ENCODE measurements at places on chromosomes 1 and 21.

DNA sequence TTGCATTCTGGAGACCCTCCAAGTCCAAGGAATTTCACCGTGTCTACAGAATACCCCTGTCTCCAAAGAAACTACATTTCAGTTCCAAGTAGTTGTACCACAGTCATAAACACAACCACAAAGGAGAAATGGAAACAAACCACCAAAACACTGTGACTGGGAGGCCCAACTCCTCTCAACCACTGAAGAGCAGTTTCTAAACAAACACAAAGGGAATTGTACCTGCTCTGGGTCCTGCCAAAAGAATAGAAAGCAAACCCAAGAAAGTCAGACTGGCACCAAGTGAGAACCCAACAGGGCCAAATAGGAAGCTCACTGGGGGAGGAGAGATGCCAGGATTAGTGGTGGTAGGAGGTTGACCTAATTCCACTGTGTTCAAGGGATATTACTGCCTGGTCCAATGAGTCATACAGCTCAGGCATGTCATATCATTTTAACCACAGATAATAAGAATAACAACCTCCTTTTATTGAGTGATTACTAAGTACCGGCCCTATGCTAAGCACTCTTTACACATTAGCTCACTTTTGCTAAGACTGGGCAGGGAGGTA is 123.9 kb upstream of the PPP2R5A start:
- DNase-seq, result peak; percentile 40

DNA sequence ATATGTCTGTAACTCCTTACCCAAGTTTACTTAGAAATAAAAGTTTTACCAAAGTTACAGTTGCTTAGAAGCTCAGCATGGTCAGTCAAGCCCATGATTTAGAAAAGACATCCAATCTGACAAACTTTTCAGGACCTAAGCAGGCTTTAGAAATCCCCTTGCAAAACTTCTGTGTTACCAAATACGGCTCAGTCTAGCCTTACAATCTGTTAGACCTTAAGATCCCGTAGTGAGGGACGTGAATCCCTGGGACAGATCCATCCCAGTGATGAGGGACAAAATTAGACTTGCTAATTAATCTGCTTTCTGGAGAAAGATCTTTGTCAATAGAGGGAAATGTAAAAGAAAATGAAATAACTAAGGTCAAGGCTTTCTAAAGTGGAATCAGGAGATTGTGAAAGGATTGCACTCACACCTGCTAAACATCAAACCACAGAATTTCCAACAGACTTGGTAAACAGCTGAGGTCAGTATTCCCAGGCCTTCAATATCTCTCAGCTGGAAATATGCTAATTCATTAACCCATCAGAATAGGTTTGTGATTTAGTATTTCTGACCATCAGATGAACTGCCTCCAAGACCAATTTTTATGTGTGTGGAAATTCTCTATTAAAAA is 375.3 kb downstream of the DUSP10 start:
- no peak for DNase-seq

GRCh38 chr1:117173691-117174090 is 37.0 kb downstream of the VTCN1 start:
- no peak for DNase-seq

- peak; percentile 10 for DNase-seq
These were observed 361.1 kb upstream of the CHRM3 start for GRCh38 chr1:239025223-239025622.

DNA sequence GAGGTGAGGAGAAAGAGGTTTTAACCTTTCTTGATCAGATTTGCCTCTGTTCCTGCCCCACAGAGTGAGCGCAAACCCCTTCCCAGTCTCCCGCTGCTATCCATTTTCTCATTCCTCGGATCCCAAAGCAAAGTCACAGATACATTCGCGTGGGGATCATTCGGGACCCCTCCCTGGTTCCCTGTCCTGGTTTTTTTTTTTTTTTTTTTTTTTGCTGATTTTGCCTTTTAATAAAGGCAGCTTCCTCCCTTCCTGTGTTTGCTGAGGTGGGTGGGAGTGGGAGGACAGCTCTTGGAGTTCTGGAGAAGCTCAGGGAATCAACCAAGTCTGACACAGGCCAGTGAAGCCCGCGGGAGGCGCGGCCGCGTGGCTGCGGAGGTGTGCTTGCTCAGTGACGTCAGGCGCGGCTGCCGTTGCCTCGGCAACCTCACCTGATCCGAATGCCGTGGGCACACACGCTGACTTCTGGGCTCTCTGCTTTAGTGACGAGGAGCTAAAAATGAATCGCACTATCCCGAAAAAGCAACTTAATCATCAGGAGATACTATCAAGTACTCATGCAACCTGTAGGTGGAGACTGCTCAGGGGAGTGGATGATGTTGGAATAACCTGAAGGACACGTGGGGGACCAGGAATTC is 106.4 kb downstream of the TBX19 start:
- peak; percentile 62 for DNase-seq

GRCh38 chr1:115084902-115085511 is 4.3 kb downstream of the TSPAN2 start:
- no peak for DNase-seq

GRCh38 chr1:187374742-187375141 is 546.0 kb downstream of the PLA2G4A start:
- DNase-seq, result no peak

DNA sequence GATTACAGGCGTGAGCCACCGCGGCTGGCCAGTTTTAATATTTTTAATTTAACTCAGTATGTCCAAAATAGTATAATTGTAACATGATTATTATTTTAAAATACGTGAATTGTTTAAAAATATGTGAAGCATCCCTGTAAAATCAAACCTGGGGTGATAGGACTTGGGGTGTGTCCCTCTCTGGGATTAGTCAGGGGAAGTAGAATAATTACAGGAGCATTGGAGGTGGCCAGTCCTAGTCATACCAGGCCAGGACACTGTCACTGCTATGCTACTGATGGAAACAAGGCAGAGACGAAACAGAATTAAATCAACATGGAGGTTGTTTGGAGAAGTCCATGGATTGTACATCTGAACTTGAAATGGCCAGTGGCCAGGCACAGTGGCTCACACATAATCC is 16.8 kb downstream of the SZRD1 start:
- DNase-seq, result no peak

DNA sequence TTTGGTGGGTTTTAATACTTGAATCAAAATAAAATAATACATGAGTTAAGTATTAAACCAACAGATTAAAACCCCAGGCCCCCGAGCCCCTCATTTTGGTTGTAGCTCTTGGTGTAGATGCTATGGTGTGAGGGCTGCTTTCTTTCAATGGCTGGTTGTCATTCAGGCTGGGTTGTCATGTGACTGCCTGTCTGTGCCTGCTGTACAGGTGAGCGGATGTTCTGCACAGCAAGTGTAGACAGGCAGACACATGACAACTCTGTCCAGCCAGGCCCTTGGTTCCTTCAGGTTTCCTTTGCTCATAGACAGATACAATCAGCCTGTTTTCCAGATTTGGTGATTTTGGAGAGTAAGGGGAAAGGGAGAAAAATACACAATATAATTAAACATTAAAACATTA is 281.9 kb upstream of the C1orf105 start:
- DNase-seq, result no peak

GRCh38 chr1:221543529-221544120 is 198.3 kb downstream of the DUSP10 start:
- peak; percentile 54 for DNase-seq

- DNase-seq, result no peak
These were observed 7.1 kb downstream of the ITGB2 start for GRCh38 chr21:44913425-44914175.

GRCh38 chr1:9250411-9251381 is 16.1 kb downstream of the H6PD start:
- DNase-seq, result no peak

DNA sequence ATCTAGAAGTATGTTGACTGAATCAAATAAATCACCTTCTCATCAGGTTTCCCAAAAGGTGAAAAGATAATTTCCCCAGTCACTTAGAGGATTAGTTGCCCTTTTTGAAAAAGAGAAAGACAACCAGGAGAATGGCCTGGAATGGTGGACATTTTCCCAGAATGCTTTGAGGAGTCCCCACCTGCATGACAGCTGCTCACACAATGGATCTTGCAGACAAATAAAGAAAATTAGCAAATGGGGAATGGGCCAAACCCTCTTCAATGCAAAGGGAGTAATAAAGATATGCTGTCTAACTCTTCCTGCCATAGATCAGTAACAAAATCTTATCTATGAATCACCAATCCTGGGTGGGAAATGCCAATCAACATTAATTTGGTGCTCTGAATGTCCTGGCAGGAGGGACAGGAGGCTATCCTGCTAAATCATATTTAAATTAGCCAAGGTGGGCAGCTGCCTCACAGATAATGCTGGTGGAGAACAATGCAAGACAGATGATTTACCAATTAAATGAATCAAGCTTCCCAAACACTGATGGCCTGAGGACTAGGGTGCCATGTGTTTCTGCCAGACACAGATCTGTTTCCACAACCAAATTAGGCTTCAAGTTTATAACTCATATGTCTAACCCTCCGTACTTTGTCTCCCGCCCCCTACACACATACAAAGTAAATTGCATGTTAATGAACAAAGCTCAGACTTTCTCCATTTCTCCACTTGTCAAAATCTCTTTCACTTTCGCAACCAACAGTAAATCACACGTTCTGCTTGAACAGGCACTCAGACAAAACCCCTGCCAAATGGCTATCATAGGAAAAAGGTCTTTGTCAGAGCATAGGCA is 488.0 kb upstream of the PLXNA2 start:
- DNase-seq, result peak; percentile 4

GRCh38 chr21:17779496-17779895 is 39.7 kb downstream of the C21orf91 start:
- DNase-seq, result peak; percentile 75

GRCh38 chr1:13813398-13814012 is 113.5 kb downstream of the PRDM2 start:
- peak; percentile 64 for DNase-seq

DNA sequence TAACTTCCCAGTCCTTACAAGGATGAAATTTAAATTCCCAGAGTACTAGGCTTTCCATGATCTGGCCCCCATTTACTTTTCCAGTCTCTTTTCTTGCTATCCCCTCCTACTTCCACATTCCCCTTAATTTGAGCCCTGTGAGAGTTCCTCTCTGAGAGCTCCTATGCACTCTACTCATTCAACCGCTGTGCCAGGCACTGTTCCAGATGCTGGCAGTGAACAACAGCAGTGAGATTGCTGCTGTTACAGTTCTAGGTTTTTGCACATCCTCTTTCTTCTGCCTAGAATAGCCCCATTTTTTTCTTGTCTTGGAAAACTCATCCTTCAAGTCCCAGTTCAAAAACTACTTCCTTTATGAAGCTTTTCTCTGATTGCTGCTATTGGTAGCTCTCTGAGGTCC is 18.8 kb downstream of the ATF6 start:
- peak; percentile 40 for DNase-seq

DNA sequence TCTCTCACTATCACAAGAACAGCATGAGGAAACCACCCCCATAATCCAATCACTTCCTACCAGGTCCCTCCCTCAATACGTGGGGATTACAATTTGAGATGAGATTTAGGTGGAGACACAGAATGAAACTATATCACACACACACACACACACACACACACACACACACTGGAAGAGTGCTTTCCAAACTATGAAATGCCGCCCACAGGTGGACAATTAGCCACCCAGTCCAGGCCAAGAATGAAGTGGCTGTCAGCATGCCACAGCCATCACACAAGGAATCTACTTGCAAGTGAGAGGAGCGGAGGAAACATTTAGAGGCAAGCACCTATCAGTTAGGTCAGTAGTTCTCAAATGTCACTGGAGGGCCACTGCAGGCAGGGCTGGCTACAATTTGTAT is 105.4 kb upstream of the HOOK1 start:
- DNase-seq, result no peak

- no peak for DNase-seq
These were observed 138.6 kb upstream of the NGF start for GRCh38 chr1:115476616-115477015.

GRCh38 chr1:199084293-199084692 is 445.5 kb downstream of the PTPRC start:
- DNase-seq, result no peak

- no peak for DNase-seq
These were observed 10.4 kb downstream of the BATF3 start for GRCh38 chr1:212689196-212689725.

GRCh38 chr1:96764469-96764868 is 42.9 kb downstream of the PTBP2 start:
- no peak for DNase-seq

GRCh38 chr1:213474054-213474453 is 423.0 kb downstream of the RPS6KC1 start:
- no peak for DNase-seq

DNA sequence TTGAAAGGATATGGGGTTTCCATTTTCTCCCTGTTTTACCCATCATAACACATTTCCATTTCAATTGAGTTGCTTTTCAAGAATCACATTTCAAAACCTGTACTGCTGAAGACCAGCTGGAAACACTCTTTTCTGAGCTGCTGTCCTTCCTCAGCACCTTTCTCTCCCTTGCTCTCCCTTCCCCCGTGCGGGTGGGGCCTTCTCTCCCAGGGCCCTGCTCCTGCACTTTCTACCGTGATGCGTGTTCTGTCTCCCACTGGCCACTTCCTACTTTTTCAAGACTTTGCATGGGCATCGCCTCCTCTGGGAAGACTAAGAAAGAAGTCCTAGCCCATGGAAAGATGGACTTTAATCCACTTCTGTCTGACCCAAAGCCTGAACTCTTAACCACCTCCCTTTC is 390.4 kb downstream of the PTPRU start:
- no peak for DNase-seq

DNA sequence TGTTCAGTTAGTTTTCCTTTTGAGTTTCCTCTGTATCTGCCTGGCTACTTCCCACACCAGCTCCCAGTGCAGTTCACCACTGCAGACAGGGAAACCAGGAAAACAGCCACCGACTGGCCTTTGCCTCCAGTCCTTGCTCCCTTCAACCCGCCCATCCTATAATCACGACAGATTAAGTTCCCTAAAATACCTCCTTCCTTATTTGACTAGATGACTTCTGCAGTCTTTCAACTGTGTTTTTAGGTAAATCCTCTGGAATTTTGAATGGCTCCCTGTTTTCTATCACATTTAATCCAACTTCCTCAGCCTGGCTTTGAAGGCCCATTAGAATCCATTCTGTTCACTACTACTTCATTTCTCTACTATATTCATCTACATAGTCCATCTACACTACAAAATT is 37.6 kb downstream of the BEND5 start:
- no peak for DNase-seq

DNA sequence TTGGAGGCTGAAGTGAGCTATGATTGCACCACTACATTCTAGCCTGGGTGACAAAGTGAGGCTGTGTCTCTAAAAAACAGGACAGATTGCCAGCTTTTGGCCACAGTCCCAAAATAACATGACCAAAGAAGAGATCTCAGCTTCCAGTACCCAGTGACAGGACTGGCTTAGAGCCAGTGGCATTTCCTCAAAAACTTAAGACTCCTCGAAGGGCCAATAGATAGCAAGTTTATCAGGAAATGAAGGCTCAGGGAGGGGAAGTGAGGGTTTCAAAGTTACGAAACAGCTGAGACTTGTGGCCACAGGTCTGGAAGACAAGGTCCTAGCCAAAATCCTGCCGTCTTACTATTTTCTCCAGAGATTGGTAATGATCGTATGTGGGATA is 6.3 kb upstream of the TMEM39B start:
- DNase-seq, result peak; percentile 91
